ENCODE measurements at places on chromosomes 1 and 21.

GRCh38 chr1:98306517-98307089 lies 354.9 kb upstream of the SNX7 start:
- no peak for DNase-seq

DNA sequence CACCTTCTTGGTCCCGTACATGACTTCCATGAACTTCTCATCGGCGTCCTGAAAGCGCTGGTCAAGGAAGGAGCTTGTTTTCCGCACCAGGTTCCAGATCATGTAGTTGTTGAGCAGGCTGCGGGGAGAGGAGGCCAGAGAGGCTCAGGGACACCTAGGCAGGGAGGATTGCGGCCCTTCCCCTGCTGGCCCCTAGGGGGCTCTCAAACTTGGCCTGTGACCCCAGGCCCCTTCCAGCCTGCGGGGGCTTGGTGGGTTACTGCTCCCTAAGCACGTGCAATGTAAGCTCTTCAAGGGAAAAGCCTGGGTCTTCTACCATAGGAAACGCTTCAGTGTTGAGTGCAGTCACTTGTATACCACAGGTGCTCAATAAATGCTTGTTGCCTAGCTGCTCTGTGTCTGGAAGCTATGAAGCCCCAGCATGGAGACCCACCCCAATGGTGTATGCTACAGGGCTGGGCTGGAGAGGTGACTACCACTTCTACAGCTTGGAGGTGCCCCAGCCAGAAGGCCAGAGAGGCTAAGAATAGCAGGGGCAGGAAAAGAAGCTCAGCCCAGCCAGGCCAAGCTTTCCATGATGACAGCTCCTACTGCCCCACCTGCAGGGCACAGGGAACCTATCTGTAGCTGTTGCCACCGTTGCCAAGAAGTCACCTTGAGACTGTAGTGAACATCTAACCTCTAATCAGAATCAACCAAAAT lies 45.1 kb downstream of the ECE1 start:
- DNase-seq = no peak

GRCh38 chr21:22020221-22020620 lies 1022.0 kb downstream of the NCAM2 start:
- DNase-seq = no peak

GRCh38 chr1:18041102-18041501 lies 66.5 kb upstream of the IGSF21 start:
- no peak for DNase-seq

GRCh38 chr1:86703696-86704457 lies 499 bp upstream of the SH3GLB1 start:
- no peak for DNase-seq
